ENCODE measurements at places on chromosomes 7 and 10.

DNA sequence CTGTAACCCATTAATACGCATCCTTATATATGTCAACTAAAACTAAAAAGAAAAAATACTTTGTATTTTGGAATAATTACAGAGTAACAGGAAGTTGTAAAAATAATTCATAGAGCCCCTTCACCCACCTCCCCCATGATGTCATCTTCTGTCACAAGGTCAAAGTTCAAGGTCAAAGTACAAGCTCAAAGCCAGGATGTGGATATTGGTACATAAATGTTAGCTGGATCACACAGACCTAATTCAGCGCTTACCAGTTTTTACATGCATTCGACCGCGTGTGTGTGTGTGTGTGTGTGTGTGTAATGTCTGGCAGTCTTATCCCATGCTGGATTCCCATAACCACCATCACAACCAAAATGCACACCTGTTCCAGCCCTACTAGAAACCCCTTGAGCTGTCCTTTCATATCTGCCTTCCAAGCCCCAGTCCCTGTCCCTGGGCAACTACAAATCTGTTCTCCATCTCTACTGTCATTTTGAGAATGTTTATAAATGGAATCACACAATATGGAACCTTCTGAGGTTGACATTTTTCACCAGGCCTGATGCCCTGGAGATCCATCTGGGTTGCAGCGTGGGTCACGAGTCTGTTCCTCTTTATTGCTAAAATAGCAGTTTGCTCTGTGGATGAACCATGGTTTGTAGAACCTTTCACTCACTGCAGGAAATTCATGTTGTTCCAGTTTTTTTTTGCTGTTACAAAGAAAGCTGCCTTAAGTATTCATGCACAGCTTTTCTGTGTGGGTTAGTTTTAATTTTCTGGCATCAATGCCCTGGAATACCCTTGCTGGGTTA, 153.6 kb upstream of the PITRM1 start:
- DNase-seq: no peak

- DNase-seq: no peak
These were observed 26.8 kb upstream of the CABCOCO1 start for GRCh38 chr10:61635932-61636331.

GRCh38 chr7:121529003-121529402, 132.9 kb upstream of the FAM3C start:
- no peak for DNase-seq

DNA sequence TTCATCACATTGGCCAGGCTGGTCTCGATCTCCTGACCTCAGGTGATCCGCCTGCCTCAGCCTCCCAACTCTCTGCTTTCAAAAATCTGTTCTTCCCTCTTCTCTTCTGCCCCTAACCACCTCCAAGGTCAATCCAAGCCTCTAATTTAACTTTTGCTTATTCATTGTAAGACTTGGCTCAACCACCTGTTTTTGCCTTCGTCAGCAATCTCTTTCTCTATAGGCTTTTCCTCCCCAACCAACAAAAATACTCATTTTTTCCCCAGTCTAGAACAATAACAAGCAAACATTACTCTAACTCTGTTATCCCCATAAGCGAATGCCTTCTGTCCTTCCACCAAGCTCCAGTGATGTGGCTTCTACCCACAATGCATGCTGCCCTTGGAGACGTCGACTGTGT, 89.8 kb upstream of the NMT2 start:
- DNase-seq: no peak

GRCh38 chr7:92226981-92227380, 18.7 kb downstream of the KRIT1 start:
- DNase-seq: no peak

DNA sequence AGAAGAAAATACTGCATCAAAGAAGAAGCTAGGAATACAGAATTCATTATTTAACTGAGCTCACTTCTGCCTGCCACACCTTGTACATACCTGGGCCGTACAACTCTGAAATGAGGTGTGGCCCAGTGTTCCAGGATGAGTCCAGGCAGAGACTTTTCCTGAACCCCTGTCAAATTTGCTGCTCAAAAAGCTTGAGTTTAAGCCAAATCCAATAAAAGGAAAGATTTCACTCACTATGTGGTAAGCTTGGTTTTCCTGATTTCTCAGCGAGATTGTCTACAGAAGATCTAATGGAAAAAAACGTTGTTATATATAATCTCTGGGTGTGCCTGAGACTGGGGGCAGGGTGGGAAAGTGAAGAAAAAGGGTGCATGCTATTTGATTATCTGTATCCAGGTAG, 72.1 kb upstream of the EGFR start:
- DNase-seq: no peak

DNA sequence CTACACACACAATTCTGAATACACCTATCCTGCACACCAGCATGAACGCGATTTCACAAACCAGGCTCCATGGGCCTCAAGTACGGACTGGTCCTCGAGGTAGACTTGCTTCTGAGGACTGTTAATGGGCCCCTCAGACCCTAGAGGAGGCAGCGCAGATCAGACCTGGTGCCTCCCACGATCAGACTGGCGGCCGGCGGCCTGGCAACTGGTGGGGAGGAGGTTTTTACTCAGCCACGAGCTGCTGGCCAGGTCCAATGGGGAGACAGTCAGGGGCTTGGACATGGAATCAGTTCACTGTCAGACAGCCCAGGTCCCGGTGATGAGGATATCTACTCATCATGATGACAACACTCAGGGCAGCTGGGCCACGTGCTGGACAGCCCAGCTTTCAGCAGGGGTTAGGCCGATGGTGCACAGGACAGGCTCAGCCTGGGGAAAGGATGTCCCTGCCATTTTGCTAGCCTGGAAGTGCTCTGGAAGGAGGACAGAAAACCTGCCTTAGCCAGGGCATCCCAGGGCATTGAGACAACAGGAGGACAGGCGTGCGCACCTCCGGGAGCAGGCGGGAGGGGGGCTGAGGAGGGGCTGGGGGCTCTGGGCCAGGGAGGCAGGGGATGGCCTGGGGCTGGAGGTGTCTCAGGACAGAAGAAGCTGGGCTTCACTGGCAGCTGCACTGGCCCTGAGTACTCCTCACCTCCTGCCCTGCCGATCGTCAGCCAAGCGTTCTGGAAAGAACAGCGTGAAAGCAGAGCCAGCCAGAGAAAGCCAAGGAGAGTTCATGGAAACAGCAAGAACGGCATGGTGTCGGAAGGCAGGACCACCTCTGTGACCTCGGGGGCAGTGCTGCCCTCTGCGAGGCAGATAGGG, 48.0 kb upstream of the RASGEF1A start:
- no peak for DNase-seq
